ENCODE measurements at places on chromosomes 2 and 18.

DNA sequence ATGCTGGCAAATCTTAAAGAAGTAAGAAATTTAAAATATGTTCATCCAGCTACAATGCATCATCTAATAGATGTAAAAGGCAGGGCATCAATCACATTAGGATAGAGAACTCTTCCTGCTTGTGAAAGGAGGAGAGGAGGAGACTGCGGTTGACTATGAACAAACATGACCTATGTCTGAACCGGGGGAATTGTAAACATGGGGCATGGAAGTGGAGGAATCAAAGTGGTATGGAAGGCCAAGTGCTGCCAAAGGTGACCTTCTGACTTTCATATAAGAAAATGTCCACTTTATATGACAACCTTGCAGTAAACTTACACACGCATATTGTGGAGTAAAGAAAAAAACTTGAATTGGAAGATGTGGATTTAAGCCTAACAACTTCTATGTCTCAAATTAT lies 20.0 kb upstream of the SLC8A1 start:
- no peak overlapping the region for H3K27ac ChIP-seq
- no peaks in the 10 kb centered on the region for H3K27me3 ChIP-seq
- H3K4me1 ChIP-seq, result no peaks in the 10 kb centered on the region

DNA sequence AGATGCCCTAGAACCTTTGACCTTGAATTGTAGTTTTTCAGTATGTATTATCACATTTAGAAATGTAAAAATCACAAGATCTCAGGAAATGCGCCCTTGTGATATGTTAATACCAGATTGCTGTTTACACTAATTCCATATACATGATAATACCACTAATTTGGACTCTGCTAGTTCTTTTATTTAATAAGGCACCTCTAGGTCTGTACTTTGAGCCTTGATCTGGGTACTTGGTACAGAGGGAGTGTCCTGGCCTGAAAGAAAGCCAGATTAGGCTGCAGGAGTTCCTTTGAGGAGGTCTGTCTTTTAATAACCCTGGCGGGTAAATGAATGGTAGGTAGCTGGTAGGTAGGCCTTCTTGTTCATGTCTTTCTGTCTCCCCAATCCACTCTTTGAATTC lies 26.3 kb downstream of the PLEKHA3 start:
- H3K4me1 ChIP-seq, result peaks cover 11% of the 10 kb centered on the region
- H3K36me3 ChIP-seq, result peaks cover 44% of the 10 kb centered on the region
- no peak overlapping the region for H3K4me3 ChIP-seq
- no peaks in the 10 kb centered on the region for H3K27me3 ChIP-seq

- no peak for DNase-seq
- no peak overlapping the region for H3K4me3 ChIP-seq
- H3K27me3 ChIP-seq, result peaks cover 2% of the 10 kb centered on the region
- no peaks in the 10 kb centered on the region for H3K36me3 ChIP-seq
- no peak overlapping the region for H3K27ac ChIP-seq
Measured at GRCh38 chr2:191265311-191266170, 20.3 kb downstream of the MYO1B start.

DNA sequence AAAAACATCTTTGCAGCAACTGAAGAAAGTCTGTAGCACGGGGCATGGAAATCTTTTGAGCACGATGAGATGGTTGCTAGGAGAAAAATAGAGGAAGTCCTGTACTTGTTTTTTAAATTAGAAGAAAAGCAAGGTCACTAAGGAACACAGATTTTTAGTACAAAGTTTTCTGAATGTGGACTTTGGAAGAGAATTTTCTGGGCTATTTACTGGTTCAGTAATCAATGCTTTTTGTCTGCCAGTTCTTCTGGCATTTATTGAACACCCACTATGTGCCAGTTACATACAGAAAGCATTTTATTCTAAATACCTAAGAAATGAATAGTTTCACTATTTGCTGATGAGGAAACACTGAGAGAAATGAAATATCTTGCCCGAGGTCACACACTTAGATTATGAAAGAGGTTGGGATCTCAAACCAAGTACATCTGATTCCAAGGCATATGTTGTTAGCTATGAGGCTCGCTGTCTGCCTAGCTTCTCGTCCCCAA lies 15.6 kb upstream of the MAP3K20 start:
- DNase-seq, result no peak
- H3K36me3 ChIP-seq, result no peaks in the 10 kb centered on the region

GRCh38 chr18:39365836-39366485 lies 1800.4 kb upstream of the CELF4 start:
- DNase-seq, result no peak
- H3K27me3 ChIP-seq, result no peaks in the 10 kb centered on the region
- H3K27ac ChIP-seq, result no peak overlapping the region
- H3K36me3 ChIP-seq, result no peaks in the 10 kb centered on the region
- H3K4me3 ChIP-seq, result no peak overlapping the region
- H3K4me1 ChIP-seq, result peaks cover 3% of the 10 kb centered on the region

DNA sequence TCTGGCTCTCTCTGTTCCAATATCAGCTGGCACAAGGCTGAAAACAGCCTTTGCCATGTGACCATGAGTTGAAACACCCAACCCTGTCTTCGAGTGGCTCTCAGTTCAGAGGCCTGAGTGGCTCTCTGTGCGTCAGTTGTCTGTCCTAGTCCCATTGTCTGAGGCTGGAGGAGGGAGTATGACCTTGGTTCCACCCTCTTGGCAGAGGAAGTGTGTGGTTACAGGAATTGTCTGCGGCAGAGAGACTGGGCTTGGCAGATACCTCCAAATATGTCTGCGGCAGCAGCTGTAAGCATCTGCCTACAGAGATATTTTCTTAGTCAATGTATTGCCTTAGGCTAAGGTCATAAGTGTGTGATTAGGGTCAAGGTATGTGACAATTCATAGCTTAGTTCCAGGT lies 32.6 kb downstream of the CNGA3 start:
- H3K36me3 ChIP-seq, result no peaks in the 10 kb centered on the region
- H3K27ac ChIP-seq, result no peak overlapping the region
- peaks cover 17% of the 10 kb centered on the region for H3K27me3 ChIP-seq
- no peak overlapping the region for H3K4me3 ChIP-seq
- H3K4me1 ChIP-seq, result no peaks in the 10 kb centered on the region

GRCh38 chr2:42851186-42851585 lies 58.8 kb upstream of the HAAO start:
- DNase-seq, result no peak
- no peaks in the 10 kb centered on the region for H3K27me3 ChIP-seq
- no peak overlapping the region for H3K27ac ChIP-seq
- no peaks in the 10 kb centered on the region for H3K36me3 ChIP-seq

GRCh38 chr2:44083054-44083453 lies 85.6 kb upstream of the PPM1B start:
- no peak for DNase-seq
- H3K4me3 ChIP-seq, result no peak overlapping the region
- no peak overlapping the region for H3K27ac ChIP-seq
- no peaks in the 10 kb centered on the region for H3K27me3 ChIP-seq

- no peak for DNase-seq
- no peak overlapping the region for H3K27ac ChIP-seq
- no peaks in the 10 kb centered on the region for H3K36me3 ChIP-seq
- no peak overlapping the region for H3K4me3 ChIP-seq
- H3K27me3 ChIP-seq, result peaks cover 4% of the 10 kb centered on the region
Measured at GRCh38 chr2:173231465-173231864, 123.2 kb upstream of the CDCA7 start.

DNA sequence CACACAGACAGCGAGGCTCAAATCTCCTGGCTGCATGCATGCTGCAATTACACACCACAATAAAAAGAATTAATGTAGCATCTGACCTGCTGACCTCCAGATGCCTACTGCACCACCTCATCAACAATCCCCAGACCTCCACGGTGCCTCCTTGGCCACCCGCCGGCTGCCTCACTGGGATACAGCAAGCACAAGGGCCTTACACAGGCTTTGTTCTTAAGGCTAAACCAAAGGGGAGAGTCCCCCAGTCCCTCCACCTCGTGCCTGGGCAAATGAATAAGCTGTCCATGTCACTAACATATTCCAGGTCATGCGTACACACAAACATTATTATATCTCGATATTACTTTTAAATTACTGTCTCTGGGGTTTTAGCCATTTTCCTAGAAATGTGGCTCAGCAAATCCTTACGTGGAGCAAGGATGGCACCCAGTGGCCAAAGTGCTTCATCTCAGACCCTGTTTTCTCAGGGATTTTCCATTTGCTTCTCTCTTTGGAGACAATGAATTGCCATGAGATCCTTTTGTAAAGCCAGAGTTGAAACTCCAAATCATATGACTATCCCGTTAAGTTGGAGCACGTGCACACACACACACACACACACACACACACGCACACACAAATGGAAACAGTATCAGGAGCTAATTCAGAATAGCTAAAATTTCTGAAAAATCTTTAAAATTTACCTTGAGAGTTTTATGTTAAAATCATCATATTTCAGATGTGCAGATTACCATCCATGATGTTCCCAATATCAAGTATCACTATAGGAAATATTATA lies 313.8 kb downstream of the PDE11A start:
- DNase-seq, result no peak
- H3K36me3 ChIP-seq, result no peaks in the 10 kb centered on the region
- peaks cover 7% of the 10 kb centered on the region for H3K27me3 ChIP-seq
- H3K4me3 ChIP-seq, result no peak overlapping the region
- no peaks in the 10 kb centered on the region for H3K4me1 ChIP-seq

DNA sequence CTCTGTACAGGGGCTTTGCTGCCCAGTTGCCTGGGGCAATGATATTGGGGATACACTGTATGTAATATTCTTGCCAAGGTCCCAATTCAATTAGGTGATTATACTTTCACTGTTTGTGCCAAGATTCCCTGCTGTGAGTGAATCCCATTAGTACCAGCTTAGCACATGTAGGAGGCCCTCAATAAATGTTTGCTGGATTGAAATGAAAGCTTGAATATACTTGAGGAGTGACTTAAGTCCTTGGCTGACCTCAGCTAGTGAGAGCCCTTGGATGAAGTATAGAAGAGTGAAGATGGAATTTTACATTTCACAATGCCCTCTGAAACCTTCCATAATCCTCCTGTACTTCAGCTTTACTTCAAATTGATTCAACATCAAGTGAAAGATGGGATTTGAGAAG lies 102.9 kb downstream of the GATA6 start:
- DNase-seq, result no peak
- no peaks in the 10 kb centered on the region for H3K27me3 ChIP-seq
- no peaks in the 10 kb centered on the region for H3K36me3 ChIP-seq
- H3K4me1 ChIP-seq, result peaks cover 2% of the 10 kb centered on the region
- H3K4me3 ChIP-seq, result no peak overlapping the region
- no peak overlapping the region for H3K27ac ChIP-seq

DNA sequence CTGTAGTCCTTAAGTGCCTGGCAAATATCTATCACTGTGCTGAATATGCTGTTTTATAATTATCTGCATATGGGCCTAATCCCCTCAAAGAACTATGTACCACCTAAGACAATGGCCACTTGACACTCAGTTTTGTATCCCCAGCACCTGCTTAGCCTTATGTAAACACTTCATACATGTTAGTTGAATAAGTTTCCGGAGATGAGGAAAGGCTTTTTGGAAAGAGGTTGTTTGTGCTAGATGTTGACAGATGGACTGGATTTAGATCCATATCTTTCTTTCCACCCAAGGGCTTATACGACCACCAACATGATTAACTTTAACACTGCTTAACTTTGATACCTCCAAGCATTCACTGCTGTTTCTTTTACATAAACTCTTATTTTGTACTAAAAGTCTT lies 63.3 kb downstream of the FAM228A start:
- H3K27me3 ChIP-seq, result no peaks in the 10 kb centered on the region
- H3K36me3 ChIP-seq, result peaks cover 4% of the 10 kb centered on the region
- no peak overlapping the region for H3K4me3 ChIP-seq

GRCh38 chr2:212987492-212987891 lies 163.9 kb downstream of the IKZF2 start:
- no peak overlapping the region for H3K27ac ChIP-seq
- H3K4me1 ChIP-seq, result no peaks in the 10 kb centered on the region
- no peaks in the 10 kb centered on the region for H3K36me3 ChIP-seq
- H3K27me3 ChIP-seq, result peaks cover 2% of the 10 kb centered on the region
- no peak overlapping the region for H3K4me3 ChIP-seq

- no peak for DNase-seq
- no peak overlapping the region for H3K27ac ChIP-seq
- no peak overlapping the region for H3K4me3 ChIP-seq
Measured at GRCh38 chr18:741931-742512, 29.6 kb upstream of the ENOSF1 start.

GRCh38 chr2:40877734-40878288 lies 425.9 kb upstream of the SLC8A1 start:
- no peaks in the 10 kb centered on the region for H3K4me1 ChIP-seq
- H3K27me3 ChIP-seq, result no peaks in the 10 kb centered on the region
- H3K27ac ChIP-seq, result no peak overlapping the region
- H3K36me3 ChIP-seq, result no peaks in the 10 kb centered on the region

DNA sequence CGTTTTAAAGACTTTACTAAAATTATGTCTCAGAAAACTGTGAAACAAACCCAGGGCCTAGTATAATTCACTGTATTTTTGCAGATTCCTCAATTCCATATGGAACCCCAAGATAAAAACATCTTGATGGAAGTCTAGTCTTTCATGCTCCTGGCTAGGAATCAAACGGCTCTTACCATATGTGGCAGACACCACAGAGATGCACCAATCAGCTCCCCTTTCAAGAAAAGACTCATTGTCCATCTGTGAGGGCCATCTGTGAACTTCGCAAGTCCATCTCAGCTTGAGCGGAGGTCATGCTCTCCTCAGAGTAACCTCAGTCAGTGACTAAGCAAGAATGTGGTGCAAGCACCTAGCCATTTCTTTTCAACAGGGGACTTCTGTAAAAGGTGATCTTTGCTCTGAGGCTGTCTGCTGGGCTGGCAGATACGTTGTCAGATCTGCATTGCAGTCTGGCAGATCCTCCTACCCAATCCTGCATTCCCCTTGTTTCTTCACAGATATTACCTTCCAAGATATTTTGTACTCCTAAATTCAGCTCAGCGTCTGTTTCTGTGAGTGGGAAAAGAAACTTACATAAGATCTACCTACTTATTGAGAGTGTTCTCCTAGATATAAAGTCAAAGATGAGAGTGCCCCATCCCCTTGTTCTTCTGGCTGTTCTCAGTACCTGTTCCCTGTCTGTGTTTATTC lies 419.3 kb downstream of the SPAG16 start:
- no peaks in the 10 kb centered on the region for H3K27me3 ChIP-seq
- DNase-seq, result no peak
- H3K4me3 ChIP-seq, result no peak overlapping the region
- H3K27ac ChIP-seq, result no peak overlapping the region
- no peaks in the 10 kb centered on the region for H3K36me3 ChIP-seq

- no peak overlapping the region for H3K27ac ChIP-seq
- no peaks in the 10 kb centered on the region for H3K36me3 ChIP-seq
- no peaks in the 10 kb centered on the region for H3K4me1 ChIP-seq
- no peak overlapping the region for H3K4me3 ChIP-seq
- DNase-seq, result no peak
- H3K27me3 ChIP-seq, result no peaks in the 10 kb centered on the region
Measured at GRCh38 chr2:221848286-221848685, 276.2 kb upstream of the EPHA4 start.
